ENCODE measurements at places on chromosomes 5 and 9. TPM values are rescaled to one million over a fixed set of nuclear protein-coding genes. Genes with fewer than 3 reads are reported as not detected.

NR2F1 gene
- 59.7 TPM for polyA plus RNA-seq

TRIM7 gene
- polyA plus RNA-seq = 0.13 TPM

GRCh38 chr5:119288379-119289033 lies 67.3 kb upstream of the TNFAIP8 start:
- DNase-seq = no peak

DNA sequence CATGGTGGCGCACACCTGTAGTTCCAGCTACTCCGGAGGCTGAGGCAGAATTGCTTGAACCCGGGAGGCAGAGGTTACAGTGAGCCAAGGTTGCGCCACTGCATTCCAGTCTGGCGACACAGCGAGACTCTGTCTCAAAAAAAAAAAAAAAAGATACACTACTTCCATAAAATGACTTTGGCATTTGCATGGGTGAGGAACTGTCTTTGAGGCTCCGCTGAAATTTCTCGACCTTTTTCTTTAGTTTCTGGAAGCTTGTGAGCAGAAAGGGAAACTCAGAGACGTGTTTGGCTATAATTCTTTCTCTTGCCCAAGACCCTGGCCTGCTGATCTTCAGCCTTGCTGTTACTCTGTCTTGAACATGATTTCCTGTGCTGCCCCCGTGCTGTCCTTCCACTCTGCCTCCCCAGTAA lies 37.3 kb downstream of the SPIN1 start:
- no peak for DNase-seq

Measured in HepG2 (cell line).